ENCODE measurements at places on chromosomes 6 and 20. TPM values are rescaled to one million over a fixed set of nuclear protein-coding genes. Genes with fewer than 3 reads are reported as not detected.

GSTA1 gene
- 1.7 TPM for total RNA-seq

GRCh38 chr6:109768485-109768884 is 77.4 kb downstream of the FIG4 start:
- no peak overlapping the region for H3K27ac ChIP-seq
- no peaks in the 10 kb centered on the region for H3K36me3 ChIP-seq
- H3K4me3 ChIP-seq: no peak overlapping the region

FOXF2 gene
- 0.69 TPM for total RNA-seq

DNA sequence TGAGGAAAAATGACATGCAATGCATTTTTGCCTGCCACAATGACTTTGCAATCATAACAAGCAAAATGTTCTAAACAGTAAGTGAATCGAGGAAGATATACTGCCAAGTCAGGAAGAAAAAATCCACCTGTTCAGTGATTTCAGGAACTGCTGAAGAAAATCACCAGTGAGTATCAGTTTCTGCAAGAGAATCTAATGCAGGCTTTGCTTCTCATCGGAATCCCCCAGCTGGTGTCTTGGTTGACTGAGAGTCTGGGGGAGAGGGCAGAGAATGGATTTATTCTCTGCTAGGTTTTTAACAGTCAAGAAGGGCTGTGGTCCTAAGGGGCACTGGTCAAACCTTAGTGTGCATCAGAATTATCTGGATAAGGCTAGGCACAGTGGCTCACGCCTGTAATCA is 363.4 kb downstream of the CDH26 start:
- no peaks in the 10 kb centered on the region for H3K4me1 ChIP-seq
- H3K4me3 ChIP-seq: no peak overlapping the region
- no peaks in the 10 kb centered on the region for H3K36me3 ChIP-seq
- H3K27me3 ChIP-seq: no peaks in the 10 kb centered on the region

GRCh38 chr6:21142741-21143140 is 450.8 kb upstream of the SOX4 start:
- H3K4me3 ChIP-seq: no peak overlapping the region
- no peaks in the 10 kb centered on the region for H3K27me3 ChIP-seq
- DNase-seq: no peak
- no peaks in the 10 kb centered on the region for H3K36me3 ChIP-seq
- H3K27ac ChIP-seq: no peak overlapping the region
- H3K4me1 ChIP-seq: no peaks in the 10 kb centered on the region

GRCh38 chr6:97876711-97877110 is 593.7 kb upstream of the MMS22L start:
- no peak overlapping the region for H3K4me3 ChIP-seq
- H3K27me3 ChIP-seq: no peaks in the 10 kb centered on the region
- DNase-seq: no peak
- no peaks in the 10 kb centered on the region for H3K4me1 ChIP-seq
- no peaks in the 10 kb centered on the region for H3K36me3 ChIP-seq
- no peak overlapping the region for H3K27ac ChIP-seq

TUBB2B gene
- 5.6 TPM for total RNA-seq

PRICKLE4 gene
- total RNA-seq: 8.8 TPM

EPPIN gene
- total RNA-seq: not detected

DNA sequence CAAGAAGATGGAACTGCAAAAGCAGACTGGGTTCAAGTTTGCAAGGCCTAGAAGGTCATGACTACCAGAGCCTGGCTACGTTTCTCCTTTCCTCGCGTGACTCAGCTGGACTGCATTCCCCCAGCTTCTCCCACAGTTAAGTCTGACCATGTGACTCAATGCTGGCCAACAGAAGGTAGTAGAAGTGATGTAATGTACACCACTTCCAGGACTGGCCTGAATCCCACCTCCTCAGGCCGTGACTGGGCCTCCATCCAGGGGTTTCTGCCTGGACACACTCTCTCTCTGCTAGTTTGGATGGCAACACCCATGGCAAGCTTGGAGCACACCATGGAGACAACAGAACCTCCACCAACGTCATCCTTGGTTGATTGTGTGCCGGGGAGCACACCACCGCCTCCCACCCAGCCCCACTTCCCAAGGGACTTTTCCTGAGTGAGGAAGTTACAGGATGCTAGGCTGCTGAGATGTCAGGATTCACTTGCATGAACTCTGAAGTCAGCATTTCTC is 112.0 kb upstream of the CDYL start:
- no peaks in the 10 kb centered on the region for H3K36me3 ChIP-seq
- H3K27me3 ChIP-seq: no peaks in the 10 kb centered on the region
- H3K4me1 ChIP-seq: no peaks in the 10 kb centered on the region
- peak; percentile 84 for DNase-seq
- no peak overlapping the region for H3K4me3 ChIP-seq

NOTCH4 gene
- total RNA-seq: 35.2 TPM

BCAS1 gene
- 1.1 TPM for total RNA-seq

DNA sequence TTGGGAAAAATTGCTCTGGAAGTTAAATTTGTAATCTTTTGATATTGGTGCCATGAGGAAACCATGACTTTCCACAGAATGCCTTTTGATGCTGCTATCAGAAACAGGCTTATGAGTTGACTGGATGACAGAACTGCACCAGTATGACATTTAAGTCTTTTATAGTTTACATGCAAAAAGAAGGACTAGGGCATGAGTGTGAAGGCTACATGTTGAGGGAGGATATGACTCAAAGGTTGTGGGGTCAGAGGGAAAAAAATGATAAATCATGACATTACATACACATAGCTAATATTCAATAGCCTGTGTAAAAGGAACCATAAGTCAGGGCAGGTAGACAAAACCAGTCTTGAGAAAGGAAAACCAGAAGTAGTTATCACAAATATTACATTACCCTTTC is 182.2 kb downstream of the COL12A1 start:
- no peak overlapping the region for H3K27ac ChIP-seq
- H3K4me1 ChIP-seq: no peaks in the 10 kb centered on the region
- no peaks in the 10 kb centered on the region for H3K36me3 ChIP-seq
- no peak overlapping the region for H3K4me3 ChIP-seq
- DNase-seq: no peak

ULBP2 gene
- 0.68 TPM for total RNA-seq

GRCh38 chr6:47235964-47236760 is 73.5 kb downstream of the TNFRSF21 start:
- no peaks in the 10 kb centered on the region for H3K27me3 ChIP-seq
- no peaks in the 10 kb centered on the region for H3K36me3 ChIP-seq
- no peak overlapping the region for H3K27ac ChIP-seq

FGD2 gene
- 19.9 TPM for total RNA-seq

DNA sequence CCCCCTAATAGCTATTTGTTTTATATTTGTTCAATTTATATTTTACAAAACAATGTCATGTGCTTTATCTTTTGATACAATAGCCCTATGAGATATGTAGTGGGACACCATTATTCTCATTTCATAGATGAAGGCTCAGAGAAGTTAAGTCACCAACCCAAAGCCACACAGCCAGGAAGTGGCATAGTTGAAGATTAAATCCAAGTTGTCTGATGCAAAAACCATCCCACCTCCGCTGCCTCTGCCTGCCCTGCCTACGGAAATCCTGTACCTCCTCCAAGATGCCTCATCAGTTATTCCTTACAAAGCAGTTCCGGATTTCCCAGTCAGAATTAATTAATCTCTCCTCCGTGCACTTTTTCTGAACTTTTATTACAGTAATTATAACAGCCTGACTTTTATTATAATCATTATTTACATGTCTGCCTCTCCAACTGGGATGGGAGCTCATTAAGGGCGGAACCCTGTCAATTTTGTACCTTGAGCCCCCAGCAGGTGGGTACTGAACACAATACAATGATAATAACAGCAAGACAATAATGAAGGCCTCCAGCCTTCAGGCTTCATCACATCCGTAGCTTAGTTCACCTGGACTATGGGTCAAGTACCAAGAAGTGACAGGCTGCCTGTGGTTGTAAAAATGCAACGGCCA is 54.7 kb downstream of the LRFN2 start:
- no peaks in the 10 kb centered on the region for H3K36me3 ChIP-seq
- DNase-seq: no peak
- H3K27me3 ChIP-seq: no peaks in the 10 kb centered on the region
- no peak overlapping the region for H3K27ac ChIP-seq

All from aorta (tissue), 5 donors.